ENCODE measurements at places on chromosomes 4 and X. TPM values are rescaled to one million over a fixed set of nuclear protein-coding genes. Genes with fewer than 3 reads are reported as not detected.

Gene EFNB1
- 4.2 TPM for total RNA-seq

Gene CHRNA9
- not detected for total RNA-seq

Gene PCDH10
- not detected for total RNA-seq

Gene PDE5A
- total RNA-seq, result 0.49 TPM

Gene SPIN4
- 4.8 TPM for total RNA-seq

Gene STBD1
- total RNA-seq, result 1.9 TPM

Gene CYLC1
- not detected for total RNA-seq

Gene SPARCL1
- not detected for total RNA-seq

Gene IKBKG
- total RNA-seq, result 47.9 TPM

Gene COX7B2
- total RNA-seq, result not detected

Gene STOX2
- total RNA-seq, result not detected

Gene CTAG1B
- total RNA-seq, result not detected

Gene VCX2
- total RNA-seq, result not detected

Gene COX7B
- 263 TPM for total RNA-seq

Gene CD38
- 213 TPM for total RNA-seq

Gene MAD2L1
- 42.5 TPM for total RNA-seq

Gene RASGEF1B
- total RNA-seq, result 1.6 TPM

Gene SPANXA1
- total RNA-seq, result not detected

Gene SYN1
- 0.17 TPM for total RNA-seq

Gene GLOD5
- not detected for total RNA-seq

Gene PAK3
- total RNA-seq, result 0.20 TPM

Gene SLC9B2
- total RNA-seq, result 30.1 TPM

Gene DKK2
- total RNA-seq, result not detected

Gene GAGE12F
- total RNA-seq, result not detected

Gene NSG1
- 1.1 TPM for total RNA-seq

Gene PCYT1B
- 0.20 TPM for total RNA-seq

Gene ARFIP1
- 18.7 TPM for total RNA-seq

Gene CITED1
- total RNA-seq, result not detected

Data from T-helper 1 cell treated with Interleukin-12 subunit alpha and Interleukin-12 subunit beta and Interleukin-4 antibody, amounts not matched to agents 30 ng/mL and 1 ng/mL, for 36 hours (primary cell).